ENCODE measurements at places on chromosomes 16 and 17.

DNA sequence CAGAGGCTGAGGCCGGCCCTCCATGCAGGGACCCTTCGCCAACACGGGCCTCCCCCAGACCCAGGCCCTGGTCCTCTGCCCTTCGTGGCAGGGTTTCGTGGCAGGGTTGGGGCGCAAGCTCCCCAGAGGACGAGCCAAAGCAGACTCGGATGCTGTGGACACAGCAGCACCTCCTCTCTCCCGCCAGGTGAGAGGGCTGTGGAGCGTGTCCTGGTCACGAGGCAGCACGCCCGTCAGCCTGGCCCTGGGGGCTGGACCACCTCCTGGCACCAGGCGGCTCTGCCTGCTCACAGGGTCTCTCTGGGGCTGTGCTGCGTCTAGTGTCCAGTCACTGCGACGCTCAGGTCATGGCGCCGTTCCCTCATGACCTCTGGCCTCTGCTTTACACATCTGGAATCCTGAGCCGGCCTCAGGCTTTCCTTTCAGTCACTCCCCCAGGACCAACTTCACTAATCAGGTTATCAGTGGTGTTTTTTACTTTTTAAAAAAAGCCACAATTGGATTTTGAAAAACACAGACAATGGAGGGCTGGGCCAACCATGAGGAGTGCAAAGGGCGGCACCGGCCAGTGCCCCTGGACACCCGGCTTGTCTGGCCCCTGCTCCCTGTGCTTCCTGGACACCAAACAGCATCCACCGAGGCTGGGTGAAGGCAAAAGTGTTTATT, 5.4 kb downstream of the NDUFAF8 start:
- no peak for DNase-seq

DNA sequence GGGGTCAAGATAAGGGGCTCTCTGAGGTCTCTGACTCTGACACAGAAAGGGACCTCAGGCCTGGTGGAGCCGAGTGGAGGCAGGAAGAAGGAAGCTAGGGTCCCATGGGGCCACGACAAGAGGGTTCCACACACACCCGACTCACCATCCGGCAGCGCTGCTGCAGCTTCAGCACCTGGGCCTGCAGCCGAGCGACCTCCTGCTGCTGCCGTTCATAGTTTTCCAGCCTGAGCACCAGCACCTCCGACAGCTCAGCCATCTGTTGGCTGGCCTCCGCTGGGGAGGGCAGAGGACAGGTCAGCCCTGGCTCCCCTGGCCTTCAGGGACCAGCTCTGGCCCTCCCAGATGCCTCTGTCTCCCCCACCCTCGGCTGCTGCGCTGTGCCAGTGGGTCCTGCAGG, 6.4 kb downstream of the HAP1 start:
- DNase-seq, result no peak

- no peak for DNase-seq
Observed at GRCh38 chr16:78129349-78129748, 29.9 kb downstream of the WWOX start.

DNA sequence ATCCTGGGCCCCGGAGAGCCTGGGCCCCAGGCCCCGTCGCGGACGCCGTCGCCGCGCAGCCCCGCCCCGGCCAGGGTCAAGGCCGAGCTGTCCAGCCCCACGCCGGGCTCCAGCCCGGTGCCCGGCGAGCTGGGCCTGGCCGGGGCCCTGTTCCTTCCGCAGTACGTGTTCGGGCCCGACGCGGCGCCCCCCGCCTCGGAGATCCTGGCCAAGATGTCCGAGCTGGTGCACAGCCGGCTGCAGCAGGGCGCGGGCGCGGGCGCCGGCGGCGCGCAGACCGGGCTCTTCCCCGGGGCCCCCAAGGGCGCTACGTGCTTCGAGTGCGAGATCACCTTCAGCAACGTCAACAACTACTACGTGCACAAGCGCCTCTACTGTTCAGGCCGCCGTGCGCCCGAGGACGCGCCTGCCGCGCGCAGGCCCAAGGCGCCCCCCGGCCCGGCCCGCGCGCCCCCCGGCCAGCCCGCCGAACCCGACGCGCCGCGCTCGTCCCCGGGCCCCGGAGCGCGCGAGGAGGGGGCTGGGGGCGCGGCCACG, 36.8 kb upstream of the ZC3H18 start:
- DNase-seq, result no peak

DNA sequence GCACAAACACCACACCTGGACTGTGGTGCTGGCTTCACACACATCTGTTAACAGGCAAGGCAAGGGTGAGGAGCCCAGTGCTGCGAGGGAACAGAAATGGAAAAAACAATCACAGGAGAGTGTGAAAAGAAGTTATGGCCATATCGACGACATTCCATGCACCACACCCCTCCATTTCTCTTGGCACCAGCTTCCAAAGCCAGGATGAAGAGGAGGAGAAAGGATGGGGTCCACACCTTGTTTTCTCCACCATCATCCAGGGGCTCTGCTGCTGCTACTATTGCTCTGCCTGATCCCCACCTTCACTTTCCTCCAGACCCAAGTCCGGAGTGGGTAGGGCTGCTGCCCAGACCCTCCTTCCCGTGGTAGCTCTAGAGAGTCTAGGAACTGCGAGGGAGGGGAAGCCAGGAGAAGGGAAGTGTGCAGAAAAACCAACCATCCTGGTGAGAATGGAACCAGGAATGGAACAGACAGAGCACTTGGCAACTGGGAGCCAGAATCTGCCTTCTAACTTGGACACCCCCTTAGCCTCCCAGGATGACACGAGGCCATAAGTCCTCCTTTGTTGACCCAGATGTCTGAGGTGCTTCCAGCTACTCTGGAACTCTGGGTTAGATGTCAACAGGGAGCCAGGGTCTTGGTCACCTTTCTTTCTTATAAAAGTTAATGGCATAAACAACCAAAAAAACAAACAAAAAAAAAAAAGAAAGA, 1.2 kb upstream of the PROCA1 start:
- no peak for DNase-seq

DNA sequence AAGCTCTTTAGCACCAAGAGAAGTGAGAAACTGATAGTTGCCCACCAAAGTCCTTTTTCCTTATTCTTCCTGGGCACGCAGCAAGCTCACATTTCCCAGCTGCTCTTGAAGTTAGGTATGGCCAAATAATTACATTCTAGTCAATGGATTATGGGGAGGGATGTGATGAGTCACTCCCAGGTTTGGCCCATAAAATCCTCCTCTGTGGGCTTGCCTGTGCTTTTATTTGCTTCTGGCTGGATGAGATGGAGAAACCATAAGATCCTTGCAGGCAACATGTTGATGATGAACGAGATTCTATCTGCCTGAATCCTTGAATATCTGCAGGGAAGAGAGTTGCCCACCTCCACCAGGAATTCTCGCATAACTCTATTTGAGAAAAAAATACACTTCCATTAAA, 568.3 kb upstream of the SALL1 start:
- DNase-seq, result no peak

DNA sequence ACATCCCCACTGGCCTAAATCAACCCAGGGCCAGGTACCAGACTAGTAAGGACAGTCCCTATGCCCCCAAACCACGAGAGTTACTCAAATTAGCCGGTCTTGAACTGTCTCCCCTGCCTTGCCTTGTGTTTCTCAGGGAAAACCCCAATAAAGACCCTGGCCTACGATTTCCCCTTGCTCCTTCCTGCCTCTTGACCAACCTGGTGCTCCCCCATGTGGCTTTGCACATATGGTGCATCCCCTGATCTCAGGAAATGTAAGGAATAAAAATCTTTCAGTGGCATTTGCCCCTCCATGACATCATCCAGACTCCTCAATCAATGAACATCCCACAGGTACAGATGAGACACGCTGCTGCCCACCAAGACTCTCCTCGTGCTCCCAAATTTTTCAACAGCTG, 87.9 kb downstream of the ZNF18 start:
- no peak for DNase-seq

- no peak for DNase-seq
Observed at GRCh38 chr17:41486809-41487530, 2.7 kb downstream of the KRT36 start.

DNA sequence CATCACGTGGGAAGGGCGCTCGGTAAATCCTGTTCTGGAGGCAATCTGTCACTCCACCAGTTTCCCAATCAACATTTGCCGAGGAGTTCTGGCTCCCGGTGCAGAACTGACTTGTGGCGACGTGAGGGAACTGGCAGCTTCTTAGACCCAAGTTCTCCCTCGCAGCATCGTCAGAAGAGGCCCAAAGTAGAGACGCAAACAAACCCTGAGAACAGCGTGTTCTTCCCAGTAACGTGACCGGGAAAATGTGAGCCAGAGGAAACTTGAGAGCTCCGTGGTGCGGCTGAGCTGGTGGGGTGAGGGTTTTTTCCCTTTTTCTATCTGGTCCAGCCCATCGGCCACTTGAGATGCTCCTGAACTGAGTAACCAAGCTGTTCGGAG, 158.9 kb upstream of the CACNG5 start:
- no peak for DNase-seq

DNA sequence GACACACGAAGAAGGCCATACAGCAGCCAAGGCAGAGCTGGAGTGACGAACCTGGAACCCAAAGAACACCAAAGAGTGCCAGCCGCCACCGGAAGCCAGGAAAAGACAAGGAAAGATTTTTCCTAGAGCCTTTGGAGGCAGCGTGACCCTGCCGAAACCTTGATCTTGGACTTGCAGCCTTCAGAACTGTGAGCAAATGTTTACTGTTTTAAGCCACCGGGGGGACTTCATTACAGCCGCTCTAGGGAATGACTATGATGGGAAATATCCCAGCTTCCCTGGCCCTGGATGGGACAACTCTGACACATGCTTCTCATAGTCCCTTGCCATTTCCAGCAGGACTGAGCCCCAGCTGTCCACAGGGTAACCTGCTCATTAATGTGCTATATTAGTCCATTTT, 270.6 kb downstream of the HAPSTR1 start:
- no peak for DNase-seq

DNA sequence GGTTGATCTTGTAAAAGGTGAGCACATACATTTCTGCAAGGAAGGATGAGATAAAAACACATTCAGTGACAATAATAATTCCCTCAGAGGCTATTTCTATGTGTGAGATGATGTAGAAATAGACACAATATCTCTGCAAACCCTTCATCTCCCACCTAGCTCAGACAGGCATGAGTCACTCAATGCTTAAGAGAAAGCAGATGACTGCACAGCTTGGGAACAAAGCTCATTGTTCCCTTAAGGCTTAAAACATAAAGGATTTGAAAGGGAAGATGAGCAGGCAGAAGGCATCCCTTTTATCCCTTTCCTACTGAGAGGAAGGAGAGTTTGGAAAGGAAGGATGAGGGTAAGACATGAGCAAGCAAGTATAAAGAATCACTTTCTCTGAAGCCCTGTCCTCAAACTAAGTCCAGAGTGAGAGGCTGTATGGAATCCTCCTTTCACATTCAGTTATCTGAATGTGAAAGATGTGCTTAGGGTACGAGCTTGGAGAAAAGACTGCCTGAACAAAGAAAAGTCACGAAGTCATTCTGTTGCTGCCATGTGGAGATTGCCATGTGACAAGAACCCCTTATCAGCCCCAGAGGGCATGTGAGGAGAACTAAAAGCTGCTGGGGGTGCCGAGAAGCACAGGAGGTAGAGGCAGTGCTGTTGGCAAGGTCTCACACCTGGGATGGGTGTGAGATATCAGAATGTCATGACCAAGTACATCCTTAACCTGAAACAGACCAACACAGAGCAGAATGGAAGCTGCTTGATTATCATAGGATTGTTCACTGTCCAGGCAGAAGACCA, 58.2 kb downstream of the CNTNAP4 start:
- no peak for DNase-seq

- peak; percentile 37 for DNase-seq
Observed at GRCh38 chr16:85157813-85158742, 45.8 kb upstream of the CIBAR2 start.

- no peak for DNase-seq
Observed at GRCh38 chr16:16014329-16015224, 65.2 kb downstream of the ABCC1 start.

DNA sequence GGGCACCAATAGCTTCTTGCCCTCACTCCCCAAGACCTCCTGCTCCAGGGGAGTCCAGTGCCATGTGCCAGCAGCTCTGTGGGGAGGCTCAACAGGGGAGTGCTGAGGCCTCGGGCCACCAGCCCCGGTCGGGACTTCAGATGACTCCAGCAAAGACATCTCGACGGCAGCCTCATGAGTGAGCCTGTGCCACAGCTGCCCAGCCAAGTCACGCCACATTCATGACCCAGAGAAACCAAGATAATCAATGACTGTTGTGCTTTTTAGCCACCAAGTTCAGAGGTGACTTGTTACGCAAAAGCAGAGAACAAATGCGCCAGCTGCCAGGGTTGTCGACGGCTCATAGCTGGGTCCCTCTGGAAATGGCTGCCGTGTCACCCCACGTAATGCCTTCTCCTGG, 157.5 kb downstream of the BANP start:
- DNase-seq, result no peak

DNA sequence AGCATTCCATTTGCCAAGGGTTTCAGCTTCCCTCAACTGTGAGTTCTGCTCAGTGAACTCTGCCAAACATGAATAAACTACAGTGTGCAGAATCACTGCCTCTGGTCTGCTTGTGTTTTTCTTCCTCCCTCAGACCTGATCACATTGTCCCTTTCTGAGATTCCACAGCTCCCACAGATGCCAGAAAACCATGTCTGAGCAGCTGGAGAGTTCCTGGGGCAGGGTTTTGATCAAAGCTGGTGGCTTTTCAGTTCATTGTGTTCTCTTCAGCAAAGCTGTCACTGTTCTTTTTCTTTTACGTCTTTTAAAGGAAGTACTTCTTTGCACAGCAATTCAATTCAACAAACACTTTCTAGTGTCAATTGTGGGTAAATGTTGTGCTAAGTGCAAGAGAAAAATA, 555.8 kb downstream of the RBFOX1 start:
- DNase-seq, result no peak

- no peak for DNase-seq
Observed at GRCh38 chr16:61435346-61435745, 600.9 kb downstream of the CDH8 start.

DNA sequence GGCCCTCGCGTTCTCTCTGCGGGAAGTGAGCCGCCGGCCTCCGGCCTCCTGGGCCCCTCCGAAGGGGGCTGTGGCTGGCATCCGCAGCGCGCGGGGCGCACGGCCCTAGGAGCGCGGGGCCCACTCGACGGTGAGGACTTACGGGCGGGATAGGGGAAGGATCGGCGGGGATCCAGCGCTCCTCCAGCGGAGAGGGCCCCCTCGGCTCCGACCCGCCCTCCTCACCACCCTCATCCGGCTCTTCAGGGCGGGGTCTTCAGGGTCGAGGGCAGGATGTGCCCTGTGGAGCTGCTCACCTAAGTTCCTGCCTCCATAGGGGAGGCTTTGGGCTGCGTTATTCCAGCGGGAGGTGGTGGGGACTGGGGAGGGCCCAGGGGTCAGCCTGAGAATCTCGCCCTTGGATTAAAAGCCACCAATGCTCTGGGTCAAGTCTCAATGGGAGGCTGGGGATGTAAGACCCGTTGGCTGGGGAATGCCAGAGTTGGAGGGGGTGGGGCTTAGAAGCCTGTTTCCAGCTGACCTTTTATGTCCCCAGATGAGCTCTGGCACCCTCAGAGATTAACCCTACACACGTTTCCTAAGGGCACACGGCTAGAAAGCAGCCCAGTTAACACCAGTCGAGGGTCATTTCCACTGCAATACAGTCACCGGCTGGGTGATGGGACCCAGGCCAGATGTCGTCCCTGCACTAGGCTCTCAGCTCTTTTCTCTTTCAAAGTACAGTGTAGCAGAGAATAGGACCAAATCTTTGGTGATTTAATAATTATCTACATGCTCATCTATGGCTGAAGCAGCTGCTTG, 13.4 kb downstream of the TBX2 start:
- no peak for DNase-seq

GRCh38 chr17:68176718-68177117, 71.1 kb upstream of the AMZ2 start:
- DNase-seq, result peak; percentile 11

All from MV-4-11 (cell line).